Hematopoietic multipotent progenitor cell (in vitro differentiated cells): ENCODE measurements at places on chromosomes 1 and 21. TPM values are rescaled to one million over a fixed set of nuclear protein-coding genes. Genes with fewer than 3 reads are reported as not detected.

GRCh38 chr1:202007805-202008489 lies 2.4 kb upstream of the ELF3 start:
- no peak for DNase-seq

DNA sequence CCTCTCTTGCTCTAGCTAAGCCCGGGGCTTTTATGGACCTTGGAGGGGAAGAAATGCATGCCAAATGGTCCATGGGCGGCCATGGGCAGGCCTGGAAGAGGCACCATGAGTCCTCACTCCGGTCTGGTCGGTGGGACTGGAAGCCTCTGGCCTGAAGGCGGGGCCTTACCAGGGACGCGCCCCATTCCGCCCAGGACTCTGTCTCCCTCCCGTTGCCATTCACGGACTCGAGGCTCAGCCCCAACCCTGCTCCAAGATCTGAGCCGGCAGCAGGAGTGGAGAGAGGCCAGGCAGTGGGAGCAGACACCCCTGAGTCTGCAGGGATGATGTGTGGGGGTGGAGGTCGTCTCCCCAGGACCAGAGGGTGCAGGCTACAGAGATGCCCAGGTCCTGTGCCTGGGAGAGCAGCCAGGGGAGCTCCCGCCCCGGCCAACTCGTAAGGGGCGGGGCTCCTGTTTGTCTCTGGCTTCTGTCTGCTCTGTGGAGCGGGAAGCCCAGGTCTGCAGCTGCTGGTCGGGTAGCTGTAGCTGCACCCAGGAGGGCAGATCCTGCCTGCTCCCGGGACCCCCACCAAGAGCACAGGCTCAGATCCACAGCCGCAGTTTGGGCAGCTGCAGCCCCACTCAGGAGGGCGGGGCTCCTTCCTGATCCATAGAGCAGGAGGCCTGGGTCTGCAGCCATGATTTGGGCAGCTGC lies 8.3 kb upstream of the KANK4 start:
- DNase-seq = no peak

- DNase-seq = no peak
Measured at GRCh38 chr21:19181604-19182140, 778.1 kb upstream of the TMPRSS15 start.

DNA sequence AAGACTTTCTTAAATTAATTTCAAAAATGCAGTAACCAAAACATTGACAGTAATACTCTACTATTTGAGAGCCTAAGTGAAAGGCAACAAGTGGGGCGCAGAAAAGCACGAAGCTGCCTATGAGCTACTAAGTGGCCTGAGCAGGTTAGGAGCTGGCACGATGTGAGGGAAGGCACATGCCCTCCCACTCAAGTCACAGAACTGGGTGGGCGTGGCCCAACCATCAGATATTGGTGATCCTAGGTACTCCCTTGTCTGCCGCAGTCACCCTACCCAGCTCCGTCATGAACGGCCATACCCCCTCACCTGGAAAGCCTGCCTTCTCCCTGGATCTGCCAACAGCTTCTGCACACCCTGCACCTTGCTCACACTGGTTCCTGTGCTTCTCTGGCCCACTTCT lies 40.8 kb downstream of the SSBP3 start:
- no peak for DNase-seq

DNA sequence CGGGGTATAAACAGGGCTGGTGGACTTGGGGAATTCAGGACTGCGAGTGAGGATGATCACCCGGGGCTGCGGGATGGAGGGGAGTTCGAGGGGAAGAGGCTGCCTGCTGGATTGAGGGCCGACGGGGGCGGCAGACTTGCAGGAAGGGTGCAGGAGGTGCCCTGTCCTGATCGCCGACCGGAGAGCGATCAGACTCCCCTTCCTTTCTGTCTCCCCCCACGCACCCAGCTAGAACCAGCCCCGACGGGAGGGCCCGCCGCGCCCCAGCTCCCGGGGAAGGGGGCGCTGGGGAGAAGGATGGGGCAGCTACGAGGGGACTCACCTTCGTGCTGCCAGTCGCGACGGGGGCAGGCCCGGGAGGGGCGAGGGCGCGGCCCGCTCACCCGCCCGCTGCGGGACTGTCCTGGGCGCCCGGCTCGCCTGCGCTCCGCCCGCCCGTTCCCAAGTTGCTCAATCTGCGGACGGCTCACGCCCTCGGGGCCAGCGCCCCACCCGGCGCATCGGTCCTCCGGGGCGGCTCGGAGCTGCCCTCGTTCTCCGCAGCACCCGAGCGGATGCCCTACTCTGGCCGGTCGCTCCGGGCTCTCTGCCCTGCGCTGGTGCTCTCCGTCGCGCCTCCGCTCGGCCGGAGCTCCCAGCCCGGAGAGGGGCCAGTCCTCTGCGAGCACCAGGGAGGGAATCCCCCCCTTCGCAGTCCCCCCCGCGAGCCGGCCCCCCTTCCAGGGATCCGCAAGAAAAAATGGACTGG lies at the start of gene RSPO1:
Gene RSPO1, minus strand, starts transcription at position 649 of the 748 bp plus-strand sequence. CDS start 5,231 bp downstream, outside the sequence.
- DNase-seq = no peak

Gene SV2A
- 30.2 TPM for total RNA-seq

Gene NR1I3
- not detected for total RNA-seq

Gene IGSF5
- total RNA-seq = not detected
